Cortex of kidney (tissue), 1 donor: ENCODE measurements at places on chromosomes 12 and 14.

- no peak for DNase-seq
Measured at GRCh38 chr12:4915752-4916151, 6.0 kb downstream of the KCNA1 start.

DNA sequence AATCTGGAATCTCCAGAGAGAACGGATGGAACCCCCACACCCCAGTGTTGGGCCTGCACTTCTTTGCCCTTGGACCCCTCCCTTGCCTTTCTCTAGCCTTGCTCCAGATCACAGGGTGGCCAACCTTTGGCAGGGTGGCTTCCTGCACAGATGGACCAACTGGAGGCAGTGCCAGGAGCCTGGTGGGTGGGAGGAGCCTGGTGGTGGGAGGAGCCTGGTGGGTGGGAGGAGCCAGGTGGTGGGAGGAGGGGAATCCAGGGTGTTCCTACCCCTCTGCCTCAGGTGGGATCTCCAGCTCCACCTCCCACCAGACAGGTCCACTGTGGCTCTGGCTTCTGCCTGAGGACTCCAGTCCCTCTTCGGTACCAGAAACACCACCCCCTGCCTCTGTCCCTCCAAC lies 15.0 kb upstream of the ORAI1 start:
- DNase-seq = no peak

DNA sequence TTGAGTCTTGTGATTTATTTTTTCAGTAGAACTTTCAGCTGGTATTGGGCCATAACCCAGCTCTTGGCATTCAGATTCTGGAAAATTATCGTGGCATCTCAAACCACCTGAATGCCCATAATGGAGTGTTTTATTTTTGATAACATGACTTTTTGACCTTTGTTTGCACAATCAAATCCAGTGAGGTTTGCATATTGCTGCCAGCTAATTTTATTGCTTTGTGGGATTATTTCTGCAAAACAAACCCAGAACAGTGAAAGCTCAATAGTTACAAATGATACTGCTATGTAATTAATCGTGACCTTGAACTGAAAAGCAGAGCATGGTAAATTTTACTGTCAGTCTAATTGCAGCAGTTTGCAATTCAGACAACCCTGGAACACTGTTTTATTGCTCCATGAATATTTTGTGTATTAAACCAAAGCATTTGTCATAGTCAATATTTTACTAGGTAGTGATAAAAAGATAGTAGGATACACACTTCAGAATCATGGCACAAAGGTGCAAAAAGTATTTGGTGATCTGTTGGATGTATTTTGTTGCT lies 255.2 kb upstream of the NAV3 start:
- no peak for DNase-seq

DNA sequence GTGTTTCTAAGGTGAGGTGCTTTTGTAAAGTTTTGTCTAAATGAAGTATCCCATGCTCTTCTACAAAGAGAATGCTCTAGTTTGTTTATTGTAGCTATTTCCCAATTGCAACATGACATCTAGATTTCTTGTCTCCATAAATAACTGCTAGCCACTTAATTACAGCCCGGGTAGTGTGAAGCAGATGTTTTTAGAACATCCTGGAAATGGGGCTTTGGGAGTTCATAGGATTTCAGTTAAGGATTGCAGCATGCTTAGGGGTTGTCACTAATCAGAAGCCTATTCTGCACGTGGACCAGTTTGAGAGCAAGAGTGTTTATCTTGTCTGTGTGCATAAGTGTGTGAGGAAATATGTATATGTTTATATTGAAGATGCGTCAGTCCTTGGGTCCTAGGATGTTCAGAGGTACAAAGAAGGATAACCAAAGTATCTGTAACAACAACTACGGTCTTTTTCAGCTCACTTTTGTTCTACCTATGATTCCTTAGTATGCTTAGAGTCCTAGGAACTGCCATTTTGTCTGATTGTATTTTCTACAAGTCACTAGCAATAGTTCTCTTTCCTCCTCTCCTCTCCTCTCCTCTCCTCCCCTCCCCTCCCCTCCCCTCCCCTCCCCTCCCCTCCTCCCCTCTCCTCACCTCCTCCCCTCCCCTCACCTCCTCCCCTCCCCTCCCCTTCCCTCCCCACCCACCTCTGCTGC lies 135.3 kb downstream of the ACSS3 start:
- DNase-seq = no peak

GRCh38 chr12:121499929-121500793 lies 80.7 kb downstream of the KDM2B start:
- no peak for DNase-seq

DNA sequence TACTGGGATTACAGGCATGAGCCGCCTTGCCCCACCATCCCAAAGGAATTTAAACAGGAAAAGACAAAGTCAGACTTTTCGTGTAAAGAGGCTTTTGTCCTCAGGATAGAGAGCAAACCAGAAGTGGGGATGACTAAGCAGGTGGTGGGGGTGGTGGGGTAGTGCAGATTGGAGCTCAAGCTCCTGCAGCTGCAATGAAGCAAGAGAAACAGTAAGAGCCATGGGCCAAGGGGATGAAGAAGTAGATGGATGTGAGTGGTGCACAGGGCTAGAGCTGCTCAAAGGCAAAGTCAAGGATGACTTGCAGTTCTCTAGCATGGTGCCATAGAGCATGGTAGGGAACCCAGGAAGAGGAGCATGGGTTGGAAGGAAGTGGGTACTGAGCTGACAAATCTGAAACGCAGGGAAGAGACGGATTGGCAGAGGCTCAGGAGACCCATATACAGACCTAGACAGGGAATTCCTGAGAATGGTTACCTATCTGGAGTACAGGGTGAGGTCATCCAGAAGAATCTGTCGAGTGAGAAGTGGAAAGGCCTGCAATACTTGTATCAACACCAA lies 11.4 kb upstream of the RNF34 start:
- DNase-seq = no peak

- no peak for DNase-seq
Measured at GRCh38 chr12:54359762-54360351, 4.4 kb downstream of the GPR84 start.

DNA sequence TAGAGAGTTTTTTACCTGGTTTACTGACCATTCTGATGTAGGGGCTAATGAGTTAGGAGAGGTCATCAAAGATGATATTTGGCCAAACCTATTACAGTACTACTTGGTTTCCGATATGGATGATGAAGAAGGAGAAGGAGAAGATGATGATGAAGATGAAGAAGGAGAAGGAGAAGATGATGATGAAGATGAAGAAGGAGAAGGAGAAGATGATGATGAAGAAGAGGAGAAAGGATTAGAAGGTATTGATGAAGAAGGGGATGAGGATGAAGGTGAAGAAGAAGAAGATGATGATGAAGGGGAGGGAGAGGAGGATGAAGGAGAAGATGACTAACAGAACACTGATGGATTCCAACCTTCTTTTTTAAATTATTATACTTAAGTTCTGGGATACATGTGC lies 196.6 kb downstream of the TMX1 start:
- no peak for DNase-seq

GRCh38 chr14:21840765-21841164 lies 167.1 kb upstream of the OR4E1 start:
- DNase-seq = no peak

DNA sequence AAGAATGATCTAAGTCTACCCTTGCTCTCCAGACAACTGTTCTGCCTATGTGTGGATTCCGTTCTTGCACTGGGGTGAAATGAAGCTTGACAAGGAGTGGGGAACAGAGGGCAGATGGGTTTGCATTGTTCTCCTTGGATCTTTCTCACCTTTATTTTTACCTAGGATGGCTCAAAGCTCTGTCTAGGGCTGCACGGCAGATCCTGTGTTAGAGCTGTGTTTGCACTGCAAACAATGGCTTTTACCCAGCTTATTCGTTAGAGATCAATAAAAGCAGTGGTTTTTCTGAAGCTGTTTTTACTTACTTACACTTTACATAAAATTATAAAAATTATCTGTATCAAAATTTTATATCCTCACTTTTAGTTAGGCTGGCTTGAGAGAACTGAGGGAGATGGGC lies 105.1 kb downstream of the LRIG3 start:
- DNase-seq = no peak

- DNase-seq = no peak
Measured at GRCh38 chr14:49879646-49880204, 13.2 kb upstream of the ARF6 start.
